ENCODE measurements at places on chromosomes 7 and 10. TPM values are rescaled to one million over a fixed set of nuclear protein-coding genes. Genes with fewer than 3 reads are reported as not detected.

Gene CFTR
- total RNA-seq = 1.3 TPM

Gene CDHR3
- total RNA-seq = 1.1 TPM

Gene GRID2IP
- total RNA-seq = under 0.01 TPM

Gene NACAD
- total RNA-seq = 9.4 TPM

Gene ADCY1
- total RNA-seq = 0.51 TPM

Gene UMAD1
- 7.6 TPM for total RNA-seq

Gene SLC16A9
- total RNA-seq = 1.6 TPM

Gene GPR146
- under 0.01 TPM for total RNA-seq

Gene PRKAR2B
- 3.4 TPM for total RNA-seq

Gene ARHGEF35
- 1.5 TPM for total RNA-seq

Gene CPA5
- not detected for total RNA-seq

Gene FAM131B
- total RNA-seq = 0.33 TPM

Gene SEMA3E
- 1.6 TPM for total RNA-seq

Gene TSPAN15
- total RNA-seq = 9.5 TPM

Gene AGAP4
- 6.5 TPM for total RNA-seq

Gene LFNG
- 97.7 TPM for total RNA-seq

Gene ERLIN1
- 26.2 TPM for total RNA-seq

Gene HOXA7
- total RNA-seq = 16.8 TPM

Gene CRTAC1
- 0.65 TPM for total RNA-seq

Gene HTR7
- total RNA-seq = 0.49 TPM

Gene PSD
- 9.3 TPM for total RNA-seq

Gene HABP2
- 1.3 TPM for total RNA-seq

Gene PAPOLB
- total RNA-seq = under 0.01 TPM

Gene TIMM23
- total RNA-seq = 122 TPM

Gene WEE2
- not detected for total RNA-seq

Gene CEP55
- total RNA-seq = 3.7 TPM

Gene PFKP
- 276 TPM for total RNA-seq
